A549 treated with RU486 at 1 μM for 4 hours (cell line): ENCODE measurements at places on chromosomes 5 and 9. TPM values are rescaled to one million over a fixed set of nuclear protein-coding genes. Genes with fewer than 3 reads are reported as not detected.

Gene BTNL3
- total RNA-seq: not detected in 5 replicates

Gene CENPK
- total RNA-seq: 14.3 to 41.1 TPM (median 32.9 TPM) in 5 replicates

Gene SLC36A2
- not detected in 5 replicates for total RNA-seq

Gene MTREX
- total RNA-seq: 23.5 to 58.9 TPM (median 35.8 TPM) in 5 replicates

Gene PLEKHG4B
- total RNA-seq: 0.56 to 1.0 TPM (median 0.96 TPM) in 5 replicates

Gene SCGB3A2
- not detected in 5 replicates for total RNA-seq

Gene NUP214
- total RNA-seq: 22.4 to 32.4 TPM (median 24.0 TPM) in 5 replicates

Gene IFNK
- total RNA-seq: not detected in 5 replicates

Gene PRUNE2
- 0.09 to 0.14 TPM (median 0.14 TPM) in 3 of 5 replicates, not detected in the others for total RNA-seq

Gene PPP2R2B
- total RNA-seq: 0.07 to 0.37 TPM (median 0.12 TPM) in 5 replicates

Gene ST8SIA4
- total RNA-seq: 0.24 to 1.3 TPM (median 0.44 TPM) in 5 replicates
